ENCODE measurements at places on chromosomes 5 and 9.

DNA sequence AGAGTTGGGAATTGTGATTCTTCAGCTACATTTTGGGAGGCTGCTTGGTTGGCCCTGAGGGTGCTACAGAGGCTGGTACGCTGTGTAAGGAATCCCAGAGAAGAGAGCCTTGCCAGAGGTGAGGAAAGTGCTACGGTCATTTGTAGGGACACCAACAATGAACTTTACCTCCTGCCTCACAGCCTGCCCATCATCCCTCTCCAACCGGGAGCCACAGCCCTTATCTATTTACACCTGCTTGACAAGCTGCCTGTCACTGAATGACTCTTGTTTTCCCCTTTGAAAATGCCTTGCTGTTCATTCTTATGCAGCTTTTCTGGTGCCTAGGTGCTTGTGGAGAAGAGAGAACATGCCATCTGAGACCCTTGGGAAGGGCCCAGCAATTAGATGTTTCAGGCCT, 110.8 kb downstream of the PCSK1 start:
- no peak for DNase-seq

- DNase-seq = no peak
Observed at GRCh38 chr5:36644727-36645126, 38.3 kb downstream of the SLC1A3 start.

GRCh38 chr9:77960356-77961153, 71.1 kb downstream of the GNAQ start:
- DNase-seq = no peak

- DNase-seq = no peak
Observed at GRCh38 chr9:108363311-108363710, 492.5 kb downstream of the ACTL7B start.

DNA sequence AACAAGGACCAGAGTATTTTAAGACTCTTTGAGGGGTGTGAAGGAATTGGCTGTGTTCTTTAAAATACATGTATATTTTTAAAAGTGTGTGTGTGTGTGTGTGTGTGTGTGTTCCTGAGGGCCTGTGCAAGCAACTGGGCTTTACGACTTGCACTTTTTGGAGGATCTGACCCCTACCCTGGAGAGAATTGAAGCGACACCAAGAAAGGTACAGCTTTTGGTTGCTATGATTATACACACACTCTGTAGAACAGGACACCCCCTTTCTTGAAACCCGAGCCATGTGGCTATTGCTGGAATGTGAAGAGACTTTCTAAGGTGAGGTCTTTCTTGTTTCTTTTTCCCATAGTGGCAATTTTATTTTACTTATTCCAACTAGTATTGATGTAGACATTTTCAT, 988 bp downstream of the SHISAL2B start:
- DNase-seq = no peak

- no peak for DNase-seq
Observed at GRCh38 chr5:103561685-103562452, 720 bp downstream of the NUDT12 start.

DNA sequence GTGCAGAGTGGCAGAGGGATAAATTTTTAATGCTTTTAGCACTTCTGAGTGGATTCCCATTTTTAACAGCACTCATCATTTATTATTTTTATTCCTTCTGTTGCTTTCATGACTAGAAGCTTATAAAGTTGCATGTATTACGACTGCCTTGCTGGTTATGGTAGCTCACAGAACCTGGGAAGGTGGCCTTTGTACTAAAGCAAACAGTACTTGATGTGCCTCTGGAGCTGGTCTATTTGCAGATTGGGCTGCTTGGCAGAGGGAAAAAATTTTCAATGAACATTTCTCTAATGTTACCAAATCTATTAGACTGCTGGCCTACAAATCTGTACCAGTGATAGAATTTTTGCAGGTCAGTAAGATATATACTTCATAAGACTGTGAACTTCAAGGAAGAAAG, 274.5 kb upstream of the C9orf72 start:
- DNase-seq = no peak

GRCh38 chr9:124440786-124441185, 9.5 kb upstream of the ADGRD2 start:
- no peak for DNase-seq

DNA sequence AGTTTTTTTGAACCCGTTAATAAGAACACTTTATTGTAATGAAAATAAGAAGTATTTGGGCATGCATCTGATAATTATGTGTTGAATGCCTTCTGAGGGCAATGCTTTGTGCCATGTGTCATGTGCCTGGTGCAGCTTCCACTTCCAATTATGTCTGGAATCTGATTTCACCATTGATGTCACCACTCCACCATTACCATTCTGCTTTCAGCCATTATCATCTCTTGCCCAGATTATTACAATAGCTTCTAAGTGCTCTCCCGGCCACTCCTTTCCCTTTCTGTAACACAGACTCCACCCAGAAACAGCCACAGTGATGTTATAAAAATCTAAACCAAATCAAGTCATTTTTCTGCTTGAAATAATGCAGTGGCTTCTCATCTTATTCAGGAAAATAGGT, 171.7 kb downstream of the C9orf152 start:
- DNase-seq = no peak

DNA sequence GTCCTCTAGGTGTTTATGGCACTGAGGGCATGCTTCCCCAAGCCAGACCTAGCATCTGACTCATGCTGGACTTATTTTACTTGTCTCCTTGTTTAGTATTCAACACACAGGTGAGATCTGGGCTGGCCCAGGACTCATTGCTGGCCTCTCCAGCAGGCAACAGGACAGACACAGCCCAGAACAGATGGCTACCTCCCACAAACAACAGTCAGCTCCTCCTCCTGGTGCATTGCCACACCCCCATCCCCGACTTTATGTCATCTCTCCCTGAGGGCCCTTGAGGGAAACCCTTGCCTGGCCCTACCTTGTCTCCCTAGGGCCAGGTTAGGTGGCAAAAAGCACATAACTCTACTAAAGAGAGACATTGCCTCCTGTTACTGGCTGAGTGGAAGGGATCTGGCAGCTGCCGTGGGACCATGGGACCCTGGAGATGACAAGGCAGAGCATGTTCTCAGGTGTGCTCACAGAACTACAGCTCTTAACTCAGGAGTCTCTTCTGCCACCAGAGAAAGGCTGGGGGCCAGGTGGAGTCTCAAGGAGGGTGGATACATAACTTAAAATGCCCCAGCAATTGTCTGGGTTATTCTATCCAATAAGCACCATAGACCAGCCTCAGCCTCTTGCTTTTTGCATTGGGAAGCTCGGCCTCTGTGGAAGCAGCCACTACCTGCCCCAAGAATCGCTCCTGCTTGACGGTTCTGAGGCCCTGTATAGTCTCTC, 2.3 kb downstream of the ACSL6 start:
- no peak for DNase-seq

- no peak for DNase-seq
Observed at GRCh38 chr5:31551878-31552277, 19.8 kb downstream of the C5orf22 start.

- no peak for DNase-seq
Observed at GRCh38 chr9:77514886-77515711, 133.0 kb downstream of the GNA14 start.

- DNase-seq = no peak
Observed at GRCh38 chr5:116506488-116506887, 68.1 kb downstream of the SEMA6A start.

GRCh38 chr9:121372239-121373010, 2.4 kb upstream of the STOM start:
- DNase-seq = no peak

- DNase-seq = no peak
Observed at GRCh38 chr9:34574571-34574970, 15.0 kb downstream of the CNTFR start.

DNA sequence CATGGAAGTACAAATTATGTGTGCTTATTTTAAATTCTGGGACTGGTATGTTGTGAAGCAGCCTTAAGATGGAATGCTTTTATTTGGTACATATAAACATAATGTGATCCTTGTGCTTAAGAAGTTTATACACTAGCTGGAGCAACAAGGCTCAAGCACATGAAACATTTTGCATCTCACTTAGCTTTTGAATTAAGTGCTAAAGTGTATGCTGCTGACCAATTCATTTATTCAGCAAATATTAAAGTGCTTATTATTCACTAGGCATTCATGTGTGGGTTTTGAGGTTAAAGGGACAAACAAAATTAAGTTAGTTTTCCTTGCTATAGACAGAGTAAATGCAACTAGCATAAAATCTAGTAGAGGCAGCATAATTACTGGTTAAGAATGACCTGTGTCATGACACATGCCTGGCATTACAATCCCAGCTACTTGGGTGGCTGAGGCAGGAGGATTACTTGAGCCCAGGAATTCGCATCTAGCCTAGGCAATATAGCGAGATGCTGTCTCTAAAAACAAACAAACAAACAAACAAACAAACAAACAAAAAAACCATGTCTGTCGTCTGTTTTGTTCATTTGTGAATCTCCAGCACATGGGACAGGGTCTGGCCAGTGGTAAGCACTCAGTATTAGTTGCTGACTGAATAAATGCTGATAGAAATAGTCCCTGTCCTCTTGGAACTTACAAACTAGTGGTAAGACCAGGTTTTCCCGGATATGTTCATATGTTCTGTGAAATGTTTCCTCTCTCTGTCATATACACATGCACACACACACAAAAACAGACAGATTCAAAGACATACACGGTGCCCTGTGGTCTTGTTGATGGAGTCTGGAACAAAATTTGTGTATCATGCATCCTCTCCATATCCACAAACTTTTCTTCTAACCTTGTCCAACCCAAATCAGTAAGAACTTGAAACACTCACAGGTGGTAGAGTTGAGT, 41.9 kb upstream of the TNFAIP8 start:
- no peak for DNase-seq

DNA sequence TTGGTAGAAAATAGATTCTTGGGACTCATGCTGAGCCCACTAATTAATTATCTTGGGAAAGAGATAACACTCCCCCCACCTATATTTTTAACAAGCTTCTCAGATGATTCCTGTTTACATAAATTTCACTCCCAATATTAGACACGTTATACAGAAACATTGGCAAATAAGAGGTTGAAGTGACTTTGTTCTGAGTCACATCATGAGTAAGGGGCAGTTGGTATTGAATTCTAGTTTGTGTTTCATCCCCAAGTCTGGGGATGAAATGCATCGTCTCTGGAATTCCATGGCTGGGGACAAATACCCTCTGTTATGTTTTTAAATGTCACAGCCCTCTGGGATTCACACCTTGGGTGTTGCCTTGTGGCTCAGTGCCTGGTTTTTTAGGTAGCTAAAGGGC, 41.0 kb downstream of the BASP1 start:
- DNase-seq = no peak

GRCh38 chr5:109922381-109922995, 232.8 kb downstream of the MAN2A1 start:
- DNase-seq = no peak

GRCh38 chr5:148179234-148179824, 11.0 kb downstream of the SPINK14 start:
- peak; percentile 45 for DNase-seq

DNA sequence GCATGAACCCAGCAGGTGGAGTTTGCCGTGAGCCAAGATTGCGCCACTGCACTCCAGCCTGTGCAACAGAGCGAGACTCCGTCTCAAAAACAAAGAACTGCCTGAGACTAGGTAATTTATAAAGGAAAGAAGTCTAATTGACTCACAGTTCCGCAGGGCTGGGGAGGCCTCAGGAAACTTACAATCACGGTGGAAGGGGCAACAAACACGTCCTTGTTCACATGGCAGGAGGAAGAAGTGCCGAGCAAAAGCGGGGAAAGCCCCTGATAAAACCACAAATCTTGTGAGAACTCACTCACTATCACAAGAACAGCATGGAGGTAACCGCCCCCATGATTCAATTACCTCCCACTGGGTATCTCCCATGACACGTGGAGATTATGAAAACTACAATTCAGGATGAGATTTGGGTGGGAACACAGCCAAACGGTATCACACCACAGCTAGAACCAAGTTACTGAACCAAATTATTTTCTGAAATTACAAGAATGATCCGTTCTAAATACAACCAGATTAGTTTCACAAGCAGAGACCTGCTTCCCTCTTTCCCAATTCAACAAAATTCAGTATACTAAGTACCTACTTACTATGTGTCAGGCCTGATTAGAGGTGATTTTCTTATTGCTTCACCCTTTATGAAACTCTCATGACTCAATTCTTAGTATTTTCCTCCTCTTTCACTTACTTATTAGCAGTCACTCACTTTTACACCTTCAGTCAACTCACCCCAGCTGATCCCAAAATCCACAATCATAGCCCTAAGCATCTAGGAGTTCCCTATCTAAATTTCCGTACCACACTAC, 8.4 kb downstream of the UBTD2 start:
- DNase-seq = no peak

DNA sequence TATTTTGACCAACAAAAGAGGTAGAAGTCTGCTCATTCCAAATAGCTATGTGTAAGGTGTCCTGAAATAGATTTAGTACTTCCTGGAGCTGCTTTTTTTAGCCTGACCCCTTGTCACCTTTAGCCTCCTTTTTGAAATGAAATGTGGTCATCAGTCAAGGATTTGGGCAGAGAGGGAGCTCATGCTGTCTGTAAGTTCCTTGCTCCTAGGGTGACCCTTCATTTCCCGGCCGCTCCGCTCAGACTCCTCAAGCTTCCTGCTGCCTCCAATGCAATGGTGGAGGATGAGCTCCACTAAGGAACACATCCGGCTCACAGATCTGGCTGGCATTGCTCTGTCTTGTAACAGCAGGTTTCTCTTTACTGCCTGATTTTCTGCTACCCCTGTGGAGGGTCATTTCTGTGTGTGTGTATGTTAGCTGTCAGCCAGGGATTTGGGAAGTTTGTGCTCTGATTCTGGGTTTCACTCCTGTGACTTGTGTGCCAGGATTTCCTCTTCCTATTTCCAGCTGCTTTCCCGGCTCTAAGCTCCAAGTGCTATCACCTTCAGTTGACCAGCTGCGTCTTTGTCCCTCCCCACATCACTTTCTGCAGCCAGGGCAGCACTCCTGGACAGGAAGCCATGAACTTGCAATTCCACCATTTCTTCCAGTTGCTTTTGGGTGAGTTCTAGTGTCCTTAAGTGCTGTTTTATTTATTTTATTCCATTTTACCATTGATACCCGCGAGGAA, 265.9 kb downstream of the ICE1 start:
- no peak for DNase-seq

DNA sequence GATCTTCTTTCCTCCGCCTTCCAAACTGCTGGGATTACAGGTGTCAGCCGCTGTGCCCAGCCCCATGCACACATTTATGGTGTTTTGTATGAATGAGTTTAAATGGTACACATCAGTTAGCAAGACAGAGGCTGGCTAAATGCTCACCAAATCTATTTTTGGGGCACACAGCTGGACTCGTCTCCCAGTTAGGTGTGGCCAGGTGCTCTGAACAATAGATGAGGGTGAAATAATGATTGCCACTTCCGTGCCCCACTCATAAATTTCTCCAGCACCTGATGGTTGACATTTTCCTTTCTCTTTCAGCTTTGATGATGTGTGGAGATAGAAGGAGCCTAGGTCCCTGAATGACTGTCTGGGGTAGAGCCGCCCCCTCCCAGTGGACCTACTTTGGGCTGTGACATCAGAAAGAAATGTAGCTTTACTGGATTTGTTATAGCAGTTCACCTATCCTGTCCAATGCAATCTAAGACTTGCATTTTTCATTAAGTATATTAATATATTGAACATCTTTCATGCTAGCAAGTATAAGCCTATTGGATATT, 8.6 kb upstream of the RAPGEF1 start:
- no peak for DNase-seq

- no peak for DNase-seq
Observed at GRCh38 chr9:114285166-114285867, 37.6 kb upstream of the ORM1 start.

All from Panc1 (cell line).